ENCODE measurements at places on chromosomes 4 and X. TPM values are rescaled to one million over a fixed set of nuclear protein-coding genes. Genes with fewer than 3 reads are reported as not detected.

Gene PCDH7
- not detected for total RNA-seq

Gene ITGB1BP2
- 10.4 TPM for total RNA-seq

Gene PNMA6A
- not detected for total RNA-seq

Gene AKAP4
- not detected for total RNA-seq

Gene NMU
- total RNA-seq = not detected

Gene C4orf36
- total RNA-seq = not detected

Gene SMPX
- total RNA-seq = not detected

Gene HAND2
- not detected for total RNA-seq

Gene IL13RA2
- not detected for total RNA-seq

Gene NPY5R
- not detected for total RNA-seq

GRCh38 chr4:6855692-6856297, 53.8 kb upstream of the TBC1D14 start:
- DNase-seq = no peak

DNA sequence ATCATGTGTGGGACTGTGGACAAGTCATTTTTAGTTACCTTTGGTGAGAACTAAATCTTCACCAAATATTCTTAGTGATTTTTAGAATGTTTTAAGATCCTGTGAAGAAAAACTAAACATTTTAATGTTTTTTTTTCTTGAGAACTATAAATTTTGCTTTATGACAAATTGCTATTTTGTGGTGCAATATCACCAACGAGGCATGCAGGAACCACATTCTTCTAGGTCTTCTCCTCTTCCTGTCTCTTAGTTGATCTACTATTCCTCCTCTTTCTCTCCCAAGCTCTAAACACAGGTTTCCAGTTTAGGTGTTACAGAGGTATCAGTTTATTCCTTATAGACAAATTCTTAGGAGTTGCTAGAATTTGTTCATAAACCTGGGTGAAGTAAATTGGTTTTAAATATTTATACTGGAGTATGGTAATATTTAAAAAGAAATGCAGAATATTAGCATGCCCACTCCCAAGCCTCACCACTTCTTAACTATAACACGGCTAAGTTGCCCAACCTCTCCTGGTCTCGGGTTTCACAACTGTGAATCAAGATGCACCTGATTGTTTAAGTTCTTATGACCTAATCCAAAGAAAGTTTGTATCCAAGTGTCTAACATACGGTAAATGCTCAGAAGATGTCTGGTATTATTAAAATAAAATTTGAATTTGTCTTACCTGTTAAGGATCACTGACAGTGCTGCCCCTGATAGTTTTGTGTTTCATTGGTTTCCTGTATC, 56.5 kb upstream of the CLNK start:
- DNase-seq = no peak

- DNase-seq = no peak
Measured at GRCh38 chrX:149819371-149819770, 37.6 kb downstream of the MAGEA9 start.

- DNase-seq = no peak
Measured at GRCh38 chrX:39757971-39758370, 339.8 kb downstream of the BCOR start.

DNA sequence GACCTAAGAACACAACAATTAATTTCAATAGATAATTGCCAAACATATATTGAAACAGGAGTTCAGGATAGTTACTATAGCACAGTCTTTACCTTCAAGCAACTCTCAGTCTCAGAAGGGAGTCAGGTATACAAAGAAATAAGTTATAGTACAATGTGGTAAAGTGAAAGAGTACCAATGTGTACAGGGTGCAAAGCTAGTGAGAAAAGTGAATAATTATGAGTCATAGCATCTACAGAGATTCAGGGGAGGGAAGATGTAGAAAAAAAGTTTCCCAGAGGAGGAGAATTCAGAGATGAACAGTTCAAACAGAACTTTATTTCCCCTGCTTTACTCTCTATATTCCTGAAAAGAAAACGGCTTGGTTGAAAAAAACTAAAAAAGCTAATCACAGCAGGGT, 22.7 kb upstream of the DKK2 start:
- DNase-seq = no peak

GRCh38 chrX:140502491-140503237, 2.2 kb downstream of the SOX3 start:
- no peak for DNase-seq

DNA sequence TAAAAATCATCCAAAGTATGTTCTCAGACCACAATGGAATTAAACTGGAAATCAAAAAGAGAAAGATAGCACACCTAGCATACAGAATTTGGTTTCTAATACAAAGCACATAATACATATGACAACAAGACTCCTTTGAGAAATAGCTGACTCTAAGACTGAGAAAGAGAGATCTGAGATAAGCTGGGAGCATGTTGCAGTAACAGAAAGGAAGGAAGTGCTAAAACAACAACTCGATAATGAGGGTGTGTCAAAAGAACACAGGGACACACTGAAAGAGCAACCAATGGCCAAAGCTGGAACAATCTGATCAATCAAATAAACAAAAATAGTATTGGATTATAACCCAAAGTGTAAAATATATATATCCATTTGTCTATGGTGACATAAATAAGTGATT, 586.6 kb downstream of the C4orf33 start:
- no peak for DNase-seq

GRCh38 chr4:108272046-108272445, 103.3 kb upstream of the LEF1 start:
- no peak for DNase-seq

GRCh38 chr4:99436462-99436861, 1.3 kb upstream of the ADH7 start:
- DNase-seq = no peak

DNA sequence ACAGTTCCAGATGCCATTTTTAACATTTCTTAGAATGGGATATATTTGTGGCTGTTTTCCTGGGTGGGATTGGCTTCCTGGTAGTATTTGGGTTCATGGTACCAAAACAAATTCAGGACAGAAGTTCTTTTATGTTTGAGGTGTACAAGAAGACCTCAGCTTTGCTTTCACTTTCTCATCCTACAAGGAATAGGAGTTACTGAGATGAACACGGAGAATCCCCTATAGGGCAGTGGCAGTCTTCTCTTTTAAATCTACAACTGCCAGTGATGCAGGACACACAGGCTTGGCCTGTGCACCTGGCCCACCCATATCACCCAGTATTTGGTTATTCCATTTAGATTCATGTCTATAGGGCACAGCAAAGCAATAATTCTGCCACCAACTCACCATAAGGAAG, 35.2 kb downstream of the SLC10A7 start:
- no peak for DNase-seq

DNA sequence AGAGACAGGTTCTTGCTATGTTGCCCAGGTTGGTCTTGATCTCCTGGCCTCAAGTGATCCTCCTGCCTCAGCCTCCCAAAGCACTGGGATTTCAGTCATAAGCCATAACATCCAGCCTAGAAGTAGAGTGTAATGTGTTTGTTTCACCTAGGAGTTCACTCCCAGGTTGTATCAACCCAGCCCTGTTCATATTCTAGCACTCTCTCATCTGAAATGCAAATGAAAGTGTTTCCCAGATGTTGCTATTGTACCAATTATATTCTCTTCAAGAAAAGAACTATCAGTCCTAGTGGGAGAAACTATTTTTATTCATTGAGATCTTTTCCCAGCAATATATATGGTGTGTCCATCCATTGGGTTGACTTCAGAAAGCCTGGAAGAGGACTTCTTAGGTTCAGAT, 72.6 kb downstream of the USP38 start:
- DNase-seq = no peak

DNA sequence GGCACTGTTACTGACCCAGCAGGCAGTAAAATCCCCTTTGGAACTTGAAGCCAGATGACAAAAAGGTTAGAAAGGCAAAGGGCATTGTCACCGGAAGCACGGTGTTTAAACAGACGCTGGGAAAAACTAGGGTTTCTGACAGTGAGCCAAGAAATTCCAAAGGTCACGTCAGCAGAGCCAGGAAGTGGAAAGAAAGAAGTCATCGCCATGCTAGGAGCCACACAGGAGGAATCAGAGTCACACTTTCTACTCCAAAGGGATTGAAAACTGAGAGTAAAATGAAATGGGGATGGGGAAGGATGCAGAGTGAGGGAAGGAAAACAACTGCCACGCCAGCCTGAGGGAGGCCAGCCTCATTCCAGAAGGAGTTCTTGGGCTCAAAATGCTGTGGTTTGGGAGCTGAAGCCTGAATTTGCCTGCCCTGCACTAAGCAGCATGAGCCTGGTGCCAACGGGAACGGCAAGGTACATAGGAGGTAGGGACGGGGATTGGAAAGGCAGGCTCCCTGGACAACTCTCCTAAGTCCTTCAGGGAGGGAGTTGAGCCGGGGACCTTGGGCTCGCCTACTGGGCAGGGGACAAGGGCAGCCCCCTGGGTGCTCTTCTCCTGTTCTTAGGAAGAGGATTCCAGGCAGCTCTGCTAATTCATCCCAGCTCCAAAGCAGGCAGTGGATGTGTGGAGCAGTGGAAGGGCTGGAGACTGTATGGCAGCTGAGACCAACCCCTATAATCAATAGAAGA, 66.8 kb downstream of the SOWAHB start:
- no peak for DNase-seq

- no peak for DNase-seq
Measured at GRCh38 chr4:165864271-165864670, 8.8 kb upstream of the TLL1 start.

DNA sequence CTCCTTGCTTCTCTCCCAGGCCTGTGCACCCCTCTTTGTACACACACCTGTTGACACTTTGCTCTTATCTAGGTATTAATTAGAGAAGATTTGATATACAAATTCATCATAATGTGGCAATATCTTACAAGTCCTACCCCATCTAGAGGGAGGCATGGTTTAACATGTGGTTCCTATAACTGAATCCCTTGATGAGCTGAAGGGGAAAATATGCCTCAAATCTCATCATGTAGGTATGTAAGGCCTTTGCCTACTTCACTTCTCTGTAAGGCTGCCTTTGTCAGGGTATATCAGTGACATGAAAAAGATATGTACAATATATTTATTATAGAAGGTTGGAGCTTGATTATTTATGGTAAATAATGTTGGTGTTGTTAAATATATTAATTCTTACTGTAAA, 31.9 kb downstream of the HTR2C start:
- no peak for DNase-seq

GRCh38 chr4:185813133-185813532, 1.1 kb upstream of the SORBS2 start:
- no peak for DNase-seq

DNA sequence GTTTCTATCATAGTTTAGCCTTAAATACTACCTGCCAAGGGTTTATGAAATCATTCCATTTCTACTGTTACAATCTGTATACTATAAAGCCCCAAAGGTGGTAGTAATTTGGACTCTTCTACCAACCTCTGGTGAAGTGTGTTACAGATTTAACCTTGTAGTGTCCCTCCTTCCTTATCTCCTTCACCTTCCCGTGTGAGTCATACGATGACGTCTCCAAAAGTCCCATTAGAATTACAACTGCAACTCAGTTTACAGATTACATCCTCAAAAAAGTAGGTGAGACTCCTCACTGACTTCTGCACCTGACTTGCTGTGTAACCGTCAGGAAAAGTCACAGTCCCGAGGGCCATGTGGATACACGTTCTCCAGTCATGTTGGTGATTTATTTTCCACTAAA, 219.0 kb downstream of the DCTD start:
- DNase-seq = no peak

DNA sequence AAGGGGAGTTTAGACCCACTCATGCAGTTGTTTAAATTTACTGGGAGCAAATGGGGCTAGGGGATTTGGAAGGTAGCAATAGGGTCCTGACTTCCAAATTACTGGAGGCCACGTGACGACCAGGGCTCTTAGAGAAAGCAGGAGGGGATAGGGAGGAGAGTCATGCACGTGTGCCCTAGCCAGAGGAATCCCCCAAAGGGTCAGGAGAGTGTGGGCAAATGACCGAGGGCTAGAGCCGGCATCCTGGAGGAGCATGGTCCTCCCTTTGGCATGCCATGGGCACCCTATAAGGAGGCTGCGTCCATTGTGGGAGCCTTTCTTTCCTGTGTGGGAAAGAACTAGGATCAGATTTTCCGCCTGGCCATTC, 25.5 kb upstream of the GPC4 start:
- DNase-seq = no peak

GRCh38 chr4:97867557-97868091, 275.7 kb downstream of the STPG2 start:
- no peak for DNase-seq

GRCh38 chr4:14318671-14319070, 683.6 kb upstream of the CPEB2 start:
- no peak for DNase-seq

DNA sequence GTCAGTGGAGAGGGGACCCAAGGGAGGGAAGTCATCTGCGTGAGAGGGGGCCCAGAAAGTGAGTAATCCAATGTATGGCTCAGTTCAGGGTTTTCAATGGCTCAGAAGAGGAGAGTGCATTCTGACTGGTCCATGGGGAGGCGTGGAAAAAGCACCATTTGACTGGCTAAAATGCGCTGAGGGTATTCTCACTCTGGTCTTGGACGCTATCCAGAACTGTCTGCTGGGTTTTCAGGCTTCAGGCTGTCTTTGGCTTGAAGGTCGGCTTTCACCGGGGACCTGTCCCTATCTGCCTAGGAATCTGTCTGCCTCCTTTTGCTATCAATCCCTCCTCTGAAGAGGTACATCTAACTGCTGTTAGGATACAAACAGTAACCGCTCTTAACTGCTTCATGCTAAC, 26.4 kb downstream of the EPGN start:
- DNase-seq = no peak

All from natural killer cell treated with Interleukin-12 subunit alpha and Interleukin-12 subunit beta and Interleukin-15 and Interleukin-18, amount 100 ng/mL, for 72 hours (primary cell).